ENCODE measurements at places on chromosomes 4 and X. TPM values are rescaled to one million over a fixed set of nuclear protein-coding genes. Genes with fewer than 3 reads are reported as not detected.

- DNase-seq = peak; percentile 57
These were observed 60.8 kb downstream of the TBL1X start for GRCh38 chrX:9525511-9526248.

The SPANXN2 gene
- total RNA-seq = not detected

- no peak for DNase-seq
These were observed 18.1 kb downstream of the LGI2 start for GRCh38 chr4:25012655-25013054.

DNA sequence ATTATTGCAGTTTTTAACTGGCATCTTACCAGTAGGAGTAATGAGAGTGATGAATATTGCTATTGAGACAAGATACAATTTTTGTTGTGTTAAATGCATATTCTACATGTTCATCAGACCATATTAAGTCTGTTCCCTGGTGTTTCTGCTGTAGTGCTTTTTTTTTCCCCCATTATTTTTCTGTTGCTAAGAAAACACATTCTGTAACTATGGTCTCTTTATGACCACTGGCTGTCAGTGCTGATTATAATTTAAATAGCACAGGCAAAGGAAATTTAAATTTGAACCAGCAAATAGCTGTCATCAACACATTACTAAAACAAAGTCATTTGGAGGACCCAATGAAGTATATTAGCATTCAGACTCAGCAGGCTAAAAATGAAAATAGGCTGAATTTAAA lies 98.3 kb upstream of the ANKRD50 start:
- no peak for DNase-seq

DNA sequence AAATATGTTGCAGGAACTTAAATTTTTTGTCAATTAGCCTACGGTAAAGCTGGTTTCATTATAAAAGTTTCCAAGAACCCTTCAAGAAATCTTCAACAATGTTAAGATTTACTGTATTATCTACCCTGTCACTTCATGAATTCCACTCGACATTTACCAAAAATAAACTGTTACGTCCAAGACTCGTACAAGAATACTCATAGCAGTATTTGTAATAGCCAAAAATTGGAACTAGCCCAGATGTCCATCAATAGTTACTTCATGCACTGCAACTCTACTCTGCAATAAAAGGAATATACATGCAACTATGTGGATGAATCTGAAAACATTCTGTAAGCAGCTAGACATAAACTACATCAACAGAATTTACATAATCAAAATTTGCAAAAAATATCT lies 13.4 kb downstream of the RBMX start:
- no peak for DNase-seq

The LEF1 gene
- 1.6 TPM for total RNA-seq

DNA sequence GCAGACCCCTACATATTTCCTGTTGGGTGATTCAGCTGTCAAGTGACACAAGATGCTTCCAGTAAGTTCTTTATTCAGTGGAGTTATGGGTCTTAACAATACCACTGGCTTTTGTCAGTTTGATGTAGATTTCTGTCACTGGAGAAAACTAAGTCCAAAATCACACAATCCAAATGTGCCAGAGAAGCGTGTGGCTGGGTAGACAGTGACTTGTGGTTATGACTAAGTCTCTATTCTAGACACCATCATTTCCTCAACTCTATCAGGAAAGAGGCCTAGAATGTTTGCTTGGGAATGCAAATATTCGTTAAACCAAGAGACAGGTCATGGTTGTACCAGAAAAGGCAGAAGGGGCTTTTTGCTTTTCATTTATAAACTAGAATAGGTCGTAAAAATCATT lies 54.4 kb upstream of the HS3ST1 start:
- DNase-seq = no peak

DNA sequence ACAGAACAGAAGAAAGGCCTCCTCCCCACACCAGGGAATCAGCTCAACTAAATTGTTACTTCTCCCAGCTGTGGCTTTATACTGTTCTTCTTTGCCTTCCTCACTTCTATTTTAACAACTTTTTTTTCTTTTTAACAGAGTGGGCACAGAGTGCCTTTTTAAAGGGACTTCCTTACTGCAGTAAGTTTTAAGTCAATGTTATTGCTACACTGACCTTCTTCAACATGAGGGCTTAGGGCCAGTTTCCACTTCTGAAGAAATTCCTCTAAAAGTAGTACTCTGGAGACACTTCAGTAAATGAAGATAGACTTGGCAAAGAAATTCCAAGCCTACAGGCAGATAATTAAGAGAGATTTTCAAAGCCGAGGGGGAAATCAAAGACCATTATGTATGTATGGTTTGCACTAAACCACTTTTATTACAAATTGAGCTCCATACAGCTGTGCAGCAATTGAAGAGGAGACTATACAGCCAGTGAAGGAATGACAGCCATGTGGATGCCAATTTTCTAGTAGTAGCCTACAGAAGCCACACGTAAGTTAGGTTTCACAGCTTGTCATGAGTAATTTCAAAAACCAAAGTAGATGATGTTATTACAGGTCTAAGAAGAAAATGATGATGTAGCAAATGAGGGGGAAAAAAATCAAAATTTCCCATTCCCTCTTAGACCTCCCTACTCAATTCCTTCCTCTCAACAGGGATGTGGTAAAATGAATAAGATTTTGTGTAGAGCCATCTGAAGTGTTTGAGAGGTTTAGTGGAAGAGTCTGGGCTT lies 36.9 kb upstream of the RASGEF1B start:
- DNase-seq = no peak

DNA sequence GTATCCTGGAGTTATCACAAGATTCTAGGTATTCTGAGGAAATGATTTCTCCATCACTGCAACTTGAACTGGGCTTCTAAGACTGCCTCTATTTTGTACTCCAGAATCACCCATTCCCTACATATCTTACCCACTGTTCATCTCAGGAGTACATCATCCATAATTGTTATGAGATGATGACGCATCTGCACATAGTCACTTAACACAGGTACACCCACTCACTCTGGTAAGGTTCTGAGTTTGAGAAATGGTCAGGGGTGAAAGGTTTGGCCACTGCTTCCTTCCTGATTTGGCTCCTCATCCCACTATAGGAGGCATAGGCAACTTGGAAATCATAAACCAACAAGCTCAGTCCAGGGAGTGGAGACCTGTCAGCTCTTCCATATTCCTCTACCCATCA lies 143.9 kb downstream of the GLRA2 start:
- no peak for DNase-seq

GRCh38 chr4:69974631-69975030 lies 9.1 kb upstream of the CSN2 start:
- no peak for DNase-seq

The FREM3 gene
- total RNA-seq = not detected

- no peak for DNase-seq
These were observed 278.5 kb upstream of the EMCN start for GRCh38 chr4:100796332-100796731.

GRCh38 chrX:123600181-123600580 lies 132.7 kb downstream of the THOC2 start:
- no peak for DNase-seq

The ADH1C gene
- not detected for total RNA-seq

GRCh38 chrX:85114171-85114570 lies 110.5 kb downstream of the APOOL start:
- no peak for DNase-seq

The FAM149A gene
- not detected for total RNA-seq

- DNase-seq = no peak
These were observed 87.1 kb upstream of the USP9X start for GRCh38 chrX:40998123-40998522.

The NCBP2L gene
- total RNA-seq = not detected

The AFM gene
- not detected for total RNA-seq

DNA sequence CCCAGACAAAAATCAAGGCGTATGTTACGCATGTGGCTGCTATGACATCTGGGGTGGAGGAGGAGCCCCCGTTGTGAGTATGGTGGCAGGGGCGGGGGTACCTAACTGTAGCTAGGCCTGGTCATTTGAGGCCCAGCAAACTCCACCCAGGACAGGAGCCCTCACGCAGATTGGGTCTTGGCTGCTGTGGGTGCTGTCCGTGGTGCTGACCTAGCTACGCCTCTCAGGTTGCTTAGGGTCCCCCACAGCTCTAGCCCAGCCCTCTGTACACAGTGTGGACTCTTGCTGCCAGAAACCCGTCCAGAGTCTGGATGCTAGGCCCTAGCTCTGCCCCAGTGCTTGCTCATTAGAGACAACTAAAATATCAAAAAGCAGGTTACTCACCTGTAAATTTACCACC lies 146.7 kb upstream of the PSAPL1 start:
- no peak for DNase-seq

The TCEAL7 gene
- total RNA-seq = not detected

GRCh38 chrX:11589641-11590040 lies 76.1 kb downstream of the ARHGAP6 start:
- no peak for DNase-seq

GRCh38 chr4:157895205-157895604 lies 277.6 kb downstream of the GASK1B start:
- DNase-seq = no peak

- peak; percentile 10 for DNase-seq
These were observed 30.8 kb downstream of the CEP135 start for GRCh38 chr4:55979562-55979961.

DNA sequence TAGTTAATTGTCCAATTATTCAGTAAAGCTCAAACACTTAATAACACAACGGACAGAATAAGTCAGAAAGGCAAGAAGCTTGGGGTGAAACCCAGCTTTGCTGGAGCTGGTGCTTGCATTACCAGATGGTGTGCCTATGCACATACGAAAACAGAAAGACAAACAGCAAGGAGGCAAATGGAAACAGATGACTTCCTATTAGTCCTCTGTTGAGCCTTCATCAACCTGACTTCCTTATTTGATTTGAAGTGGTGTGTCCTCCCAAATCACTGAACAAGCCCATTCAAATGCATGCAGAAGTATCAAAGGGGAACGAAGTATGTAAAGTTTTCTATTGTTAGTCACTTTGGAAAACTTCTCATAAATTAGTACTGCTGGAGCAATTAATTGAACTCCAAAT lies 166.2 kb downstream of the ATP10D start:
- DNase-seq = no peak

- DNase-seq = no peak
These were observed 88.1 kb downstream of the MGST2 start for GRCh38 chr4:139753686-139754085.

- DNase-seq = no peak
These were observed 175.7 kb upstream of the BCOR start for GRCh38 chrX:40273356-40274050.

GRCh38 chr4:4735870-4736269 lies 123.6 kb upstream of the MSX1 start:
- DNase-seq = no peak

- DNase-seq = no peak
These were observed 133.8 kb downstream of the SPRY1 start for GRCh38 chr4:123530357-123530756.

DNA sequence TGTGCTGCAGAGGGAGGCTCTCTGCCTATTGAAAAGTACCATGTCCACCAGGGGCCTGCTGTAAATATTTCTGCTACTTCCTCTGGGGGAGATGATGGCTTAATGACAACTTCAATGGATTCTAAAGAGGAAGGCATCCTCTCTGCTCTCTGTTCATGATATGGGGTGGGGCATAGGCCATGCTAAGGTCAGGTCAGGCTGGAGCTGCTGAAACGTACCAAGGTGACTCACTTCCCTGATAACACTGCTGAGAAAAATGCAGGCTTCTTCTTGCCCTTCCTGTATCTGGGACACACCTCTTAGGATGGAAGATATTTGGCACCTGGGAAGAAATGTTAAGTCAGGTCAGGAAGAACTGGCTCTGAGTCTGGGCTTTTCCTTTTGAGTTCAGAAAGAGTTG lies 31.5 kb downstream of the HS3ST1 start:
- DNase-seq = no peak

- no peak for DNase-seq
These were observed 652.9 kb upstream of the IGFBP7 start for GRCh38 chr4:57763070-57763469.

DNA sequence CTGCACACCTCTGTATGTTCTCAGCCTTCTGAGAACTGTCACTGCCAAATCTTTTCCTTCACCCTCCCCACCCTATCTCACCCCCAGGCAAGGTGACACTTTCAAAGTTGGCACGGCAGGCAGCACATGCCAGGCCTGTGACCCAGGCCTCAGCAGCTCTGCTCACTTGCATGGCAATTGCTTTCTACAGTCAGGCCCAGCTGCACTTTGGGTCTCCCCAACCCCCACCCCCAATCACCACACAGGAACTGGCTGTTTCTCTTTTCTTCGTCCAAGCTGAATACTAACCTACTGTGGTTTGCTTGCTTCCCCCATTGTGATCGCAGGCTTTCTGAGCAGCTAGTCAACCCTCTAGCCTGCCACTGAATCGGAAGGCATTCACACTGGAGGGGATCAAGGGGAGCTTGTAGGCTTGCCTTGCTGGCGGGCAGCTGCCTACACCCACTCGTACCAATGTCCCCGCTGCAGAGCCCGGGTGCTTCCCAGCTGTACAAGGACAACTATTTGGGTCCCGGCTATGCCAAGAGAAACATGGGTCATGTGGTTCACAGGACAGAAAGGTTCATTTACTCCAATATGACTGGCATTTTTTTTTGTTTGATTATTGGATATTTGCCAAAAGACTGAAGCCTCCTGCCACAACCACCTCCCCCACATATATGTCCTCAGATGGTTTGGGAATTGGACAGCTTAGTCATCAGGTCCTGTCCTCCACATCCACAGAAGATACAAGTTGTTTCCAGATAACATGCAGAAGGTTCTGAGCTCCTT lies 28.1 kb downstream of the SLC25A43 start:
- peak; percentile 67 for DNase-seq
